ENCODE measurements at places on chromosomes 5 and 9. TPM values are rescaled to one million over a fixed set of nuclear protein-coding genes. Genes with fewer than 3 reads are reported as not detected.

SEMA6A gene
- 19.4 TPM for total RNA-seq

RANBP17 gene
- total RNA-seq, result 3.0 TPM

GPR21 gene
- total RNA-seq, result 1.0 TPM

TTC1 gene
- 26.1 TPM for total RNA-seq

PCDHGB4 gene
- 10.0 TPM for total RNA-seq

GMCL2 gene
- 0.49 TPM for total RNA-seq

CCNJL gene
- not detected for total RNA-seq

TTC16 gene
- not detected for total RNA-seq

FBP1 gene
- total RNA-seq, result 12.1 TPM

SLC36A2 gene
- total RNA-seq, result not detected

GNAQ gene
- 29.0 TPM for total RNA-seq

PCDHGA11 gene
- total RNA-seq, result 6.9 TPM

SPRY4 gene
- total RNA-seq, result 5.2 TPM

SOHLH1 gene
- not detected for total RNA-seq

GRXCR2 gene
- not detected for total RNA-seq

TMEM252 gene
- not detected for total RNA-seq

KCTD16 gene
- not detected for total RNA-seq

AFAP1L1 gene
- 4.8 TPM for total RNA-seq

RAD1 gene
- total RNA-seq, result 11.4 TPM

CSF1R gene
- 22.8 TPM for total RNA-seq

FBP2 gene
- total RNA-seq, result not detected

GDF9 gene
- total RNA-seq, result 0.98 TPM

IFNA13 gene
- total RNA-seq, result not detected

KIF24 gene
- total RNA-seq, result 0.98 TPM

MORN5 gene
- total RNA-seq, result not detected

SGCD gene
- 4.9 TPM for total RNA-seq

HTR1A gene
- total RNA-seq, result not detected

CYFIP2 gene
- total RNA-seq, result 13.1 TPM

RPP25L gene
- 26.8 TPM for total RNA-seq

PCDHB3 gene
- 1.1 TPM for total RNA-seq

RNF183 gene
- not detected for total RNA-seq

BTNL8 gene
- total RNA-seq, result not detected

PCAT7 gene
- total RNA-seq, result not detected

SOX30 gene
- total RNA-seq, result not detected

CAMSAP1 gene
- 53.2 TPM for total RNA-seq

UAP1L1 gene
- 5.7 TPM for total RNA-seq

GFI1B gene
- total RNA-seq, result not detected

Measured in suprapubic skin (tissue), 4 donors.